ENCODE measurements at places on chromosomes 2 and 18. TPM values are rescaled to one million over a fixed set of nuclear protein-coding genes. Genes with fewer than 3 reads are reported as not detected.

The FAP gene
- 9.7 TPM for total RNA-seq

The BOK gene
- total RNA-seq = 34.8 TPM

The SRSF7 gene
- 117 TPM for total RNA-seq

The TMEM169 gene
- under 0.01 TPM for total RNA-seq

The NEURL3 gene
- total RNA-seq = 0.32 TPM

The LRP2 gene
- total RNA-seq = not detected

The CCDC74B gene
- total RNA-seq = 0.94 TPM

The ANKRD30B gene
- total RNA-seq = not detected

The DPP10 gene
- not detected for total RNA-seq

The RAB17 gene
- total RNA-seq = 6.8 TPM

The TRPM8 gene
- not detected for total RNA-seq

The OTOS gene
- total RNA-seq = not detected

The C18orf63 gene
- not detected for total RNA-seq

The TP53I3 gene
- total RNA-seq = 46.4 TPM

The RAD51AP2 gene
- not detected for total RNA-seq

The BUB1 gene
- 27.7 TPM for total RNA-seq

The CACNB4 gene
- total RNA-seq = under 0.01 TPM

The IL1F10 gene
- total RNA-seq = not detected

The GNAL gene
- total RNA-seq = not detected

The ANKRD30BL gene
- not detected for total RNA-seq

The CAPN14 gene
- 0.13 TPM for total RNA-seq

The GKN2 gene
- total RNA-seq = not detected

The RHOB gene
- total RNA-seq = 931 TPM

The RASGRP3 gene
- total RNA-seq = 92.1 TPM

The GPR45 gene
- not detected for total RNA-seq

The SLC66A2 gene
- total RNA-seq = 40.3 TPM

The PARD6G gene
- 25.0 TPM for total RNA-seq

The HAAO gene
- total RNA-seq = not detected

The SGPP2 gene
- not detected for total RNA-seq

The GRHL1 gene
- 0.16 TPM for total RNA-seq

The CCDC138 gene
- total RNA-seq = 5.2 TPM

The NAT8 gene
- total RNA-seq = not detected

The ARHGAP15 gene
- total RNA-seq = not detected

The GAD1 gene
- total RNA-seq = 0.16 TPM

The NPAS2 gene
- 1.1 TPM for total RNA-seq

The LYG2 gene
- not detected for total RNA-seq

The SLC23A3 gene
- total RNA-seq = 0.81 TPM

The HOXD11 gene
- total RNA-seq = not detected

The PLEKHM3 gene
- 7.9 TPM for total RNA-seq

The ANKZF1 gene
- 19.3 TPM for total RNA-seq

The SCYGR4 gene
- not detected for total RNA-seq

The DNER gene
- total RNA-seq = 0.82 TPM

The STAT4 gene
- under 0.01 TPM for total RNA-seq

The CIDEA gene
- 0.19 TPM for total RNA-seq

The IL18R1 gene
- 0.82 TPM for total RNA-seq
